CD4-positive, alpha-beta T cell treated with Interleukin-17A for 1 hour (primary cell): ENCODE measurements at places on chromosomes 6 and 20.

DNA sequence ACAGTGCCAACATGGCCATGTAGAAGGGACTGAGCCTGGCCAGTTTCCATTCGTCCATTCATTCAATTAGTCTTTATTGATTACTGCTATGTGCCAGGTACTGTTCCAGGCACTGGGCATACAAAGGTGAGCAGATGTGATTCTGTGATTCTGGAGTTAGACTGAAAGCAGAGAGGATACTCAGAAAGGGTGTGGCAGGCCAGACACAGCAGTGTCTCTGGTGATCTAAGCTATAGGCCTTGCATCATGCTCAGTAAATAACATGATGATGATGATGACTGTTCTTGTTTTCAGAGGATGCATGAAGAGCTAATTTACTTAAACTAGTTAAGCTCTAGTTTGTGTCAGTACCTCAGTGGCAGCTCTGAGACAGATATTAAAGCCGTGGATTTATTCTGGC is 31.4 kb upstream of the FUCA2 start:
- DNase-seq, result no peak

DNA sequence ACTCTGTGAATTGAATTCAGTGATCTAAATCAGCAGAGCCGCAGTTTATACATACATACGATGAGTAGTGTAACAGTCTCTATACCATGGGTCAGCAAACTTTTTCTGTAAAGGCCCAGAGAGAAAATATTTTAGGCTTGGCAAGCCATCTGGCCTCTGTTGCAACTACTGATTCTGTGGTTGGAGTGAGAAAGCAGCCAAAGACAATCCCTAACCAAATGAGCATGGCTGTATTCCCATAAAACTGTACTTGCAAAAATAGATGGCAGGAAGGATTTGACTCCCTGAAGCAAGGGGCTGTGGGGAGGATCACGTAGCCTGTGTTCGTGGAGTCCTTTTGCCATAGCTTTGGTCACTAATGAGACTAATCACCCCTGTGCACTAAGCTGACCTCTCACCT is 17.9 kb upstream of the MOCS1 start:
- DNase-seq, result no peak

DNA sequence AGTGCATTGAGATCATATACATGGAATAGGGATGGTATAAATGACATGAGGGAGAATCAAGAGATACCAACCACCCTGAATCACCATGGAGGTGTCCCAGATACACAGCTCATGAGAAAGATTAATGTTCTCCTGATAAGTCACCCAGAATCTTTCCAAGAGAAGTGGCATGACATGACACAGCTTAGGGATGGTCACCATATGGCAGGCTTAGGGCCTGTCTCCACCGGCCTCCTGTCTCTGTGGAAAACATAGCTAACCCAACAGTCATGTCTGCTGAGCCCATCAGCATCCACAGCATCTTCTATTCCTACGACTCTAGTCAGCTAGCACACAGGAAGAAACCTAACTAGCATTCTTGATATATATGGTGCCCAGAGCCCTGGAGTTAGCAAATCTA is 133.3 kb downstream of the IPCEF1 start:
- DNase-seq, result no peak

- DNase-seq, result no peak
These were observed 172.8 kb upstream of the ARG1 start for GRCh38 chr6:131400054-131400778.

GRCh38 chr6:56279331-56280080 is 32.1 kb upstream of the COL21A1 start:
- no peak for DNase-seq

DNA sequence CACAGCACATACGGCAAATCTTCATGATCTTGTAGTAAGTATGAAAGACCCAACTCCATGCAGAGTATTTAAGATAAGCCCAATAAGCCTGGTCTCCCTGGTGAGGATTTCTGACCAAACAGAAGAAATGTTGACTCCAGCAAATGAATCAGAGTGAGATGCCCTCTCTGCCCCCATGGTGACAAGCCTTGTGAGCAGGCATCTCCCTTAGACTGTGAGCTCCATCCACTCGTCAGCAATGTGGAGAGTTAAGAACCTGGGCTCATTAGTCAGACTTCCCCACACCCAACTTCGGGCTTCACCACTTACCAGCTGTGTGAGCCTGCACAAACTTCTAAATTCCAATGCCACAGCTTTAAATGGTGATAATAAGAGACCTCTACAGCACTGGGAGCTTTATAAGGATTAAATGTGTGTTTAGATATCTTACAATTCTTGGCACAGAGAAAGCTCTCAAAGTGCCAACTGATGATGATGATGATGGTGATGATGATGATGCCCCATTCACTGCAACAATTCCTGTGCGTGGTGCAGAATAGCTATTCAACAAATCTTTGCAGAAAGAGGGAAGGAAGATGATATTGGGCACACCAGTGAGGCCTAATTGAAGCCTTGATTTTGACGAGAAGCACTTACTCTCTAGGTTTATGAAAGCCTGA is 253.4 kb upstream of the TAB2 start:
- no peak for DNase-seq

DNA sequence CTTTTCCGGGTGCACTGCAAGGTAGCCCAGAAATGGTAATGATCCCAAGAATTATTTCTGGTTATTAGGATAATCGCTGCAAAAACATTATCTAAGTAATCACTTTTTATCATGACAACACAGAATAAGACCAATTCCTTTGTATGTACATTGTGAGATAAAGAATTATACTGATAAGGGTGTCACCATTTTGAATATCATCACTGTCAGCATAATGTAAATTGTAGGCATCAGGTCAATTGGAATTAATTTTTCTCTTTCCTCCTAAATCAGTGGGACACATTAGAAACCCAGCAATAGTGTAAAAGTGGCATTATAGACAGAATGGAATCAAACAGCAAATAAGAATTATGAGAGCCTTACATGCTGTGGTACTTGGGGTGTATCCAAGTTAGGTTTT is 183.1 kb upstream of the SCGN start:
- DNase-seq, result no peak

GRCh38 chr6:130859161-130859867 is 32.1 kb downstream of the SMLR1 start:
- DNase-seq, result no peak

- DNase-seq, result no peak
These were observed 8.0 kb downstream of the CSE1L start for GRCh38 chr20:49054056-49054643.

GRCh38 chr6:26520850-26521599 is 17.1 kb upstream of the HMGN4 start:
- peak; percentile 93 for DNase-seq

DNA sequence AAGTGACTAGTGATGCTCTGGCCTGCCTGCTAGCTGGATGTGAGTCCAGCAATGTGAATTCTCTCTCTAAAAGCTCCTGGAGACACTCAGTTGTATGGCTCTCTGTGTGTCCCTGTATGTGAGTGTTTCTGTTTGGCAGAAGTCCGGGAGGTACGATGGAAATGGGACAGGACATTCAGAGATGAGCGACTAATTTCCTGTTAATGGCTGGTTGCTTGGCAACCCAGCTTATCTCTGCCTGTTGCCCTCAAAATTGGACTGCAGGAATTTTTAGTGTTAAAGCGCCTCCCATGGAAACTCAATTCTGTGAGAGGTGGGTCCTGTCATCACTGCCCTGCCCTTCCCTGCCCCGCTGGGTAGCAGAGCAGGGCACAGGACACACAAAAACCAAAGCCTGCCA is 136.8 kb upstream of the LRFN2 start:
- DNase-seq, result no peak

GRCh38 chr6:85135376-85136094 is 314.3 kb upstream of the NT5E start:
- DNase-seq, result no peak

DNA sequence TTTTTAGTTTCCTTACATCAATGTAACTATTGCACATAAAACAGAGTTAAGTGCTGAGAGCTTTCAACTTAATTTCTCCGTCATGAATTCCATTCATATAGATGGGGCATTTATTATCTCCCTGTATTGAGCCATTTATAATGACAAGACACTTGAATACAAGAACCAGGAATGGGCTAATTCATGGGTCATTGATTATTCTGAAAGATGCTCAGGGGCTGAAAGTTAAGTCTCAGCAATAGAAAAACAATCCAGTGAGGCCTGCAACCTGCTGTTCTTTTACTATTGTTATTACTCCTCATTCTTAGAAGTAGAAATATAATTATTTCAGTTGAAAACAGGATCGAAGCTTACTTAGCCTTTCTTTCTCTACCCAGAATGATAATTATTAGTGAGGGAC is 307.7 kb downstream of the MMUT start:
- no peak for DNase-seq

- DNase-seq, result no peak
These were observed 41.1 kb downstream of the PDE10A start for GRCh38 chr6:165621940-165622339.

DNA sequence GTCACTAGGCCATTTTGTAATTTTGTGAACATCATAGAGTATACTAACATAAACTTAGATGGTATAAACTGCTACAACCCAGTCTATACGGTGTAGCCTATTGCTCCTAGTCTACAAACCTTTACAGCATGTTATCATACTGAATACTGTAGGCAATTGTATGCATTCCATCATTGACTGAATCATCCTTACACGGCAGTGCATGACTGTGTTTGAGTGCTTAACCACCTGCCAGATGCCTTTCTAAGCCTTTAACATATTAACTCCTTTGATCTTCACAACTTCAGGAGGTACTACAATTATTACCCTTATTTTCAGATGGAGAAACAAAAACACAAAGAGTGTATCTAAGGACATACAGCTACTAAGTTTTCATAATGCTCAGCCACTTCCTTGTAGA is 14.0 kb downstream of the DPPA5 start:
- no peak for DNase-seq

- DNase-seq, result no peak
These were observed 62.8 kb downstream of the JARID2 start for GRCh38 chr6:15308435-15309213.

GRCh38 chr20:60667641-60668040 is 584.4 kb upstream of the CDH4 start:
- DNase-seq, result no peak

GRCh38 chr6:122182061-122182460 is 217.4 kb upstream of the HSF2 start:
- DNase-seq, result no peak

DNA sequence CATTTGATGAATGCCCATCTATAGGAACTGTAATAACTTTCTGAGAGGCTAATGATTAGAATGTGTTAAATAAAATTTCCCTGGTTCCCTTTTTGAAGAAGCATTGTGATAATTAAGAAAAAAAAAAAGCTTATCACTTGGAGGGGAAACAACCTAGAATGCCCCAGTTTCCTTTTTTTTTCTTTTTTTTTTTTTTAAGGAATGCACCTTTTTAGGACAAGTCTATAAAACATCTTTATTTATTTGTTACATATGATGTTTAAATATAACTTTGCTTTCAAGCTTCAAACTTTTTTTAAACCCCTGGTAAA is 7.3 kb upstream of the MRPS10 start:
- no peak for DNase-seq

DNA sequence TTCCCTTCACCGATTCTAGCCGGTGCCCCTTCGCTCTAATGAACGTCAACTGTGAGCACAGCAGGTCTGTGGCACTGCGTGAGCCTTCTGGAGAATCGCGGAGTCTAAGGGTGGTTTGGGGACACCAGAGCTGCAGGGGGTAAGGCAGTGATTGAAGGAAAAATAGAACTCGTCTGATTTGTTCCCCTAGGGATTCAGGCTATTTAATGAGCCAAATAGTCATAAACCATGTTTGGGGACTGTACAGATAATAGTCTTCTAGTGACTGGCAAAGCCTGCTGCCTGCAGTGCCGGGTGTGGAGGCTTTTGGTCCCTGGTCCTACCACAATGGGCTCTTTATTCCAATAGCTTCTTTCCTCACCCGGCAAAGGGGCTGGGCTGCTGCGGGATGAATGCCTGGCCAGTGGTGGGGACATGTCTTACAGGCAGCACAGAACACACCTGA is 11.1 kb upstream of the NTSR1 start:
- no peak for DNase-seq

GRCh38 chr6:105080279-105080678 is 99.5 kb downstream of the POPDC3 start:
- DNase-seq, result no peak

DNA sequence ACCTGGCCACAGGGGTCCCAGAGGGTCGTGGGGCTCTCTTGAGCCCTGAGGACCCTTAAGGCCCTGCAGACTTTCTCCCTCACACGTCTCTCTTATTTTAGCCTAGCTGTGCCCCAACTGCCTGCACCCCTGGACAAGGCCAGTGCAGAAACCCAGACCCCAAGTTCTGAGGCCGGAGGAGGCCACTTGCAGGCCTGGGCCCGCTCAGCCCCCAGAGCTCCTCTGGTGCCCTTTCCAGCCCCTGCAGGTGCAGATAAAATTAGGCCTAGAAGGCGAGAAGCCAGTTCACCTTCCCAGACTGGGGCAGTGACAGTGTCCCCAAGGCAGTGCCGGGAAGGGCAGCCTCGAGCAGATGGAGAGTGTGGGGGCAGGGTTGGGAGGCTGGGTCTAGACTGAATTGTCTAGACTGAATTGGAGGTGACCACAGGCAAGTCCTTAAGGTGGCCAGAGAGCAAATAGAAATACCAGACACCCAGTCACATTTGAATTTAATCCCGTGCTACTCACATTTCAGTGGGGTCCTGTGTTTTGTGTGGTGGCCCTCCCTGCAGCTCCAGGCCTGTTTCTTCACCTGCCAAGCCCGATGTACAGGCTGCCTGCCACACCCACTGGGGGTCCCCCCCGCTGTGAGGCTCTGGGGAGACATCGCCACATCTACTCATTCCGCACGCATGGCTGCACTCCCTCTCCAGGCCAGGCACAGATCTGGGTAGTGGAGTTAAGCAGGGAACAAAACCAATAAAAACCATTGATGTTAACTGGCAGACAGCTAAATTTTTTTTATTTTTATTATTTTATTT is 8.6 kb upstream of the IP6K3 start:
- DNase-seq, result no peak

DNA sequence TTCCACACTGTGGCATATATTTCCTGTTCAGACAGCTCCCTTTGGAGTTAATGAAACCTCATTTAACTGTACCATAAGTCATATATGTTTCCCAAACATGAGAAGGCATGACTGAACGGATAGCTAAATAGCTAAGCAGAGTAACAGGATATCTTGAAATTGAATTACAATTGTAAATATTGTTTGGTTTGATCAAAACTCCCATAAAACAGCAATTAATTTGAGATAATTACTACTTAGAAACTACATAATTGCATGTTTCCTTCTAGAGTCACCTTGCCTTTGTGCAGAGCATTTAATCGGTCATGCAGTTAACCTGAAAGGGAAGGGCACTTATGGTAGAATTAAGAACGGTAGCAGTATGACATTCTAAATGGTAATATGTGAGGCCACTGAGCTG is 179.0 kb upstream of the MAP3K7 start:
- no peak for DNase-seq

GRCh38 chr20:38119446-38119845 is 45.6 kb downstream of the TGM2 start:
- DNase-seq, result no peak

- DNase-seq, result no peak
These were observed 53.6 kb upstream of the TTPAL start for GRCh38 chr20:44422083-44422482.
